ENCODE measurements at places on chromosomes 6 and 20. TPM values are rescaled to one million over a fixed set of nuclear protein-coding genes. Genes with fewer than 3 reads are reported as not detected.

The CST7 gene
- 0.45 TPM for total RNA-seq

GRCh38 chr6:46530896-46531295, 39.6 kb upstream of the RCAN2 start:
- DNase-seq: no peak

DNA sequence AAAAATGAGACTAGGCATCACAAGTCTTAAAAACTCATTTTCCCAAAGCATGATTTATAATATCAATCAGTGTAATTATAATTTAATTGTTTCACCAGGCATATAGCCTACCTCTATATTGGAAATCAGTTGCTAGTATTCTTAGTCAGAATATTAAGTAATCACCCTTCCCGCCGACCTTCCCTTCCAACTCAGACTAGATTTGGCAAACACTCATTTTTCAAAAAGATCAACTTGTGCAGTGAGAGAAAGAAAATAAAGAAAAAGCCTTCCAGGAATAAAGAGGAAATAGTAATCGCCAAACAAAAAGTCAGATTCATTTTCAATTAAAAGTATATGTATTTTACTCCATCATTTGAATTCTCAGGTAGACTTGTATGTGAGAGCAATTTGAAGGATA, 1.9 kb upstream of the BMP5 start:
- DNase-seq: no peak

DNA sequence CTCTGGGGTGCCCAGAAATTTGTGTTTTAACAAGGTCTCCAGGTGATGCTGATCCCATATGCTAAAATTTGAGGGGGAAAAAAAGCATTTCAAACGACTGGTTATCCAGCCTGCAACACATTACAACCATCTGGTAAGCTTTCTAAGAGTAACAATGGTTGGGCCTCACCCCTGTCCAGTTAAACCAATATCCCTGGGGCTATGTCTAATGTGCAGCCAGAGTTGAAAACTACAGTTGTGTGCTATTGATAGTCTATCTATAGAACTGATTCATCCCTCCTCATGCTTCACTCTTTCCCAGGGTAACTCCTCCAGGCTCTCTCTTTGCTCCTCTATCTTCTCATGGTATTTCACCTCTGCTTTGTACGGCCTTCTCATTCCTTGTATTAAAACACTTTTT, 458.3 kb downstream of the MMUT start:
- DNase-seq: no peak

- peak; percentile 60 for DNase-seq
Observed at GRCh38 chr6:3259491-3259958, 778 bp downstream of the PSMG4 start.

The PTGIS gene
- total RNA-seq: 0.16 TPM

GRCh38 chr20:10580700-10581099, 93.1 kb downstream of the JAG1 start:
- DNase-seq: no peak

The RAB44 gene
- not detected for total RNA-seq

The PACSIN1 gene
- not detected for total RNA-seq

- DNase-seq: no peak
Observed at GRCh38 chr20:50472693-50473664, 37.2 kb upstream of the PTPN1 start.

DNA sequence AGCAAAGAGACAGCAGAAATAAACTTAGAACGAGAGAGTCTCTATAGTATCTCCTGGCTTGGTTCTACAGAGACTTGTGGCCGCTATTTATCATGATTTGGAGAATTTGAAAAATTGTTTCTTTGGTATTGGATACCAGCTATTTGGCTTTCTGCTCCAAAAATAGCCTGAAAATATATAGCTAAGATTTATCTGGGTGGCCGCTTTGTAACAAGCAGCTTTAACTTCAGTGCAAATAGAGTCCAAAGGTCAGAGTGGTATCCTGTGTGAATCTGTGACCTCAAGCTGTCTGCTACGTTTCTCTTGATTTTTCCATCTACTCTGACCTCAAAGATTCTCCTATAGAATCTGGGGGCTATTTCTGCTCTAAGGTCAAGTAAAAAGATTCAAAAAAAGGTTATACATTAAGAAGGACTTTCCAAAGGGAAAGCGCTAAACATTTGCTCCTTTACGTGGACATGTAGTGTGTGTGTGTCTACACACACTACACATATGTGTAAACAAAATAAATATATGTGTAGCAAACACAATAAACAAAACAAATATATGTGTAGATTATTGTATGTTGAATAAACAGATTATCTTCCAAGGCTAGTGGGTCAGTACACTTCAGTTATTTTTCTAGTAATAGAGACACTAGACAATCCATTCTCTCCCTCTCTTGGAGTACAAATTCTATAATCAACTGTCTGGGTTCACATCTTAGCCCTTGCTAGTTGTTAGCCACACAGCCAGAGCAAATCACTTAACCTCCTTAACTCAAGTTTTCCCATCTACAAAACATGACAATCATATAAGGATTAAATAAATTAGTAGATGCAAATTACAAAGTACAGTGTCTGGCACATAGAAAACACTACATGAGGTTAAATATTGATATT, 40.8 kb downstream of the CHD6 start:
- DNase-seq: no peak

DNA sequence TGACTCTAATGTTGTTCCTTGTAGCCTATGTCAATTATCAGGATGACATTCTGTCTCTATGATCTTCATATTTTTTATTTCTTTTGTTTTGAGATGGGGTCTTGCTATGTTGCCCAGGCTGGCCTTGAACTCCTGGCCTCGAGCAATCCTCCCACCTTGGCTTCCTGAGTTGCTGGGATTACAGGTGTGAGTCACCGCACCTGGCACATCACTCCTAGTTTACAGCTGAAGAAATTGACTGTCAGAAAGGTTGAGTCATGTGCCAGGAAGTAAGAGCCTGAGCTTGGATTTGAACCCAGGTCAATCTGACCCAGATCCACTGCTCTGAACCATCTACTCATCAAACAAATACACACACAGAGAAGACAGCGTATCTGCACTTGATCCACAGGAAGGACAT, 14.4 kb downstream of the PPP1R3G start:
- no peak for DNase-seq

DNA sequence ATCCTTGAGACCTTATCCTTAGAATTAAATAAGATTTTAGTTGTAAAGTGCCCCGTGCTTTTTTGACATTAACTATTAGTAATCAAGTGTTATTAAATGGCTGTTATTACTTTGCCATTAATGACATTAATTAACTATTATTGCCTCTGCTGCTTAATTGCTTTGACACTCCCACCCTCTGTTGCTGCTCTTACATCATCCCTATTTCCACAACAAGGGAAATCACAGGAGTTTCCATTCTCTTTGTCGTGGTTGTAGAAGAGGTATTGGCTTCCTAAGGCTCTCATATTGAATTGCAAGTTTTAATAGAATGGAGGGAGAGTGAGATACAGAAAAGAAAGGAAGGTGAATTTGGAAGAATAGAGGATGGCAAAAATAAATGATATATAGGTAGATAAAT, 545.8 kb downstream of the MMUT start:
- DNase-seq: no peak

DNA sequence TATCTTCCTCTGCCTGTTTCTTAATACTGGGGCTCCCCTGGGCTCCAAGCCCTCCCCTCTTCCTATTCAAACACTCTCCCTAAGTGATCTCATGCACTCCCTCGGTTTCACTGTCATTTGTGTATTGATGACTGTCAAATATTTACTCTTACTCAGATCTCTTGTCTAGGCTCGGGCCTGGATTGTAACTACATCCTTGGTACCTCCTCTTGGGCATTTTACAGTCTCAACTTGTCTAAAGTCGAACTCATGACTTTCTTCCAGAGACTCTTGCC, 189.4 kb upstream of the PRDM1 start:
- DNase-seq: no peak

GRCh38 chr20:61701401-61701800, 364.3 kb downstream of the TAF4 start:
- no peak for DNase-seq

DNA sequence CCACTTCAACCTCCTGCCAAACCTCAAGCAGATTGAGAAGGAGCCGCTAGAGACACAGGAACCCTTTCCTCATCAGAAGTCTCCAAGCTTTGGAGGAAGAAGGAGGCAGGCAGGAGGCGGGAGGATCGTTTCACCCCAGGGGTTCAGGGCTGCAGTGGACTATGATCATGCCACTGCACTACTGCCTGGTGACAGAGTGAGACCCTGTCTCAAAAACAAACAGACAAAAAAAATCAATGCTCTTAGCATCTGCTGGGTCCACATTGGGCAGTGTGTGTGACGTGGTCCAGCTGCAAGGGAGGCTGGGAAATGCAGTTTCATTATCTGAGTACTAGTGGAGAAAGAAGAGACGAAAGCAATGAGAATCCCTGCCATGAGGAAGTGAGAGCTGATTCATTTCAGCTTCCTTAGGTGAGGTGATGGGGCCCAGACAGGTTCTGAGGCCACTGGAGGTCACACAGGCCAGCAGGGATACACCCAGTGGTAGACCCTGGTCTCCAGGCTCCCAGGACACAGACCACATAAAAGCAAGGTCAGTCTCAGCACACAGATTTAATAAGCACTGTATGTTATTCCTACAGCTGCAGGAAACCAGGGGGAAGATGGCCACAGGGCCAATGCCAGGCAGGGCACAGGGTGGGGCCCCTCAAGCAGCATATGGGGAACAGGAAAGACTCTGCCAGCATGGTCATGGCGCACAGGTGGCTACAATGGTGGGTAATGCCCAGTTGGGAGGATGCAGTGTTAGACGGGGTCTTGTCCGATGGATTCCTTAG, 4.3 kb downstream of the GFRA4 start:
- DNase-seq: no peak

The C6orf132 gene
- total RNA-seq: not detected

GRCh38 chr20:44287272-44288097, 23.5 kb downstream of the FITM2 start:
- DNase-seq: no peak

The FHL5 gene
- total RNA-seq: not detected

The RHAG gene
- total RNA-seq: not detected

The SOX18 gene
- not detected for total RNA-seq

The PSORS1C2 gene
- not detected for total RNA-seq

DNA sequence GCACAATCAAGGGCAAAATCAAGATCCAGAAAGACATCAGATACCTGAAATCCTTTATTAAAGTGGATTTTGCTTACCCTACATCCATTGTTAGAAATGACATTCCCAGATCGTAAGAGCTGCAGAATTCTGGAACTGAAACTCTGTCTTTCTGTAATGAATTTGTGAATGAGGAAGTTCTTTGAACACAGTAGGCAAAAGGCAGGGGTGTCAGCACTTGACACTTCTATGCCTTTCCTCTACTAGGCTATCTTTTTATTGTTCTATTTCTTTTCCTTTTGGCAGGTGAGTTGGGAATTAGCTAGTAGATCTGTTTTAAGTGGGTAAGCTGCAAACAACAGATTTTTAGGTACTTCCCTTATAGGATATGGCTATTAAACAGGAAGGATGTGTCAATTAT, 126.3 kb downstream of the CARMIL1 start:
- no peak for DNase-seq

DNA sequence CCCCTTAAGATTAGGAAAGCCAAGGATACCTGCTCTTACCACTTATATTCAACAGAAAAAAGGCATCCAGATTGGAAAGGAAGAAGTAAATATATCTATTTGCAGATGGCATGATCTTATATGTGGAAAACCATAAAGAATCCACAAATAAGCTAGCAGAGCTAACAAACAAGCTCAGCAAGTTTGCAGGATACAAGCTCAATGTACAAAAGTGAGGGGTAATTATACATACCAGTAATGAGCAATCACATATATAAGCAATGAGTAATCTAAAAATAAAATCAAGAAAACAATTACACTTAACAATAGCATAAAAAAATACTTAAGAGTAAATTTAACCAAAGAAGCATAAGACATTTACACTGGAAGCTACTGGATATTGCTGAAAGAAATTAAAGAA, 31.6 kb upstream of the HMGN3 start:
- no peak for DNase-seq

DNA sequence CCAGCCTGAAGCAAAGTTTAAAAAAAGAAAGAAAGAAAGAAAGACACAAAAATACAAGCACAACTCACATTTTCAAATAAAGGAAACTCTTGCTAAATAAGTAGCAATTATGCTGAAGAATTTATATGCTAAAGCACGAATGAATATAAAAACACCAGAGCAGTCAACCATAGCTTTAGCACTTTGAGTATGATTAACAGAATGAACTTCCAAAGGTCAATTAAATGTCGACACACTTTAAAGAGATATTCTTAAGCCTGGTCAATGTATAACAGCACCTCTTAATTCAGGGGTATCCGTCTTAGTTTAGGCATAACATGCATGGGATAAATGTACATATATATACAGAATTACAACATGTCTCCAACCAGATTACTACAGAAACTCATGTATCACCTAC, 125.9 kb downstream of the OGFRL1 start:
- DNase-seq: no peak

- DNase-seq: no peak
Observed at GRCh38 chr6:112413780-112414179, 66.7 kb downstream of the RFPL4B start.

The MEP1A gene
- not detected for total RNA-seq

GRCh38 chr6:143149771-143150170, 89.1 kb downstream of the AIG1 start:
- DNase-seq: no peak

The TRIM15 gene
- total RNA-seq: not detected

The TPMT gene
- 40.6 TPM for total RNA-seq

DNA sequence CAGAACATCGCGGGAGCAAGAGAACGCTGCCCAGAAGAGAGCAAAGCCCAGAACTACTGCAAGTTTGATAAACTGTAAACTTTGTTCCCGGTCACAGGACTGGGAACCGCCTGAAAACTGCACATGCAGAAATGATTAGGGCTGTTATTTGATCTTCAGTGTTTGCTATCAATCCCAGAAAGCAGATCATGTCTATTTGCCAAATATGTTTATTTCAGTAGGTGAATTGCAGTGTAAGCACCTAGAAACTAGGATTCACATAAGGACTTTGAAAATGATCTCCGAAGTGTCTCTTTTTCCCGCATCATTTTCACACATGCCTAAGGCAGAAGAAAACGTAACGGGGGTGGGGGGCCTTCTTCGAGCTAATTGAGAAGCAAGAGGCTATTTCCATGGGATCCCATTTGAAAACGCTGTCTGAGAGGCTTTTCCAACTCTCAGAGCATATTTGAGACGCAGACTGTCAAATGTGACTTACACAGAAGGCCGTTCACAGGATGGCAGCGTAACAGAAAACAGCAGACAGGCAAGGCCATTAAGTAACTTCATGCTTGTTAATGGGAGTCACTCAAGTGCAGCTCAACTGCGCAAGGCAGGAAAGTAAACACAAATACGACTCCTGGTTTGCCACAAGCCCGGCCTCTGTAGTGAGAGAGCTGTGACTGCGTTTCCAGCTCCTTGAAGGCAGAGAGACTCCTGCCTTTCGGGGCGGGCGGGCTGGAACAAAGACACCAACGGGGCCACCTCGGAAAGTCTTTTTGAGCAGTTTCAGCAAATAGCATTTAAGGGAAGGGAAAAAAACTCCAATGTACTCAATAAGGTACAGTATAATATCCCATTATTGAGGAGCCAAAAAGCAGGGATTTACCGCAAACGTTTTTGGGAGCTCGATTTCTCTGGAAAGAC, 144.7 kb upstream of the ZNF217 start:
- DNase-seq: peak; percentile 81

- DNase-seq: no peak
Observed at GRCh38 chr20:58864346-58864745, 11.8 kb downstream of the GNAS start.

All from SK-MEL-5 (cell line).